ENCODE measurements at places on chromosomes 13 and 19.
A peak's percentile ranks its signal among the peaks of the same experiment; 100 is the strongest.

GRCh38 chr19:8333767-8334457 is 9.2 kb downstream of the KANK3 start:
- no peak for DNase-seq

DNA sequence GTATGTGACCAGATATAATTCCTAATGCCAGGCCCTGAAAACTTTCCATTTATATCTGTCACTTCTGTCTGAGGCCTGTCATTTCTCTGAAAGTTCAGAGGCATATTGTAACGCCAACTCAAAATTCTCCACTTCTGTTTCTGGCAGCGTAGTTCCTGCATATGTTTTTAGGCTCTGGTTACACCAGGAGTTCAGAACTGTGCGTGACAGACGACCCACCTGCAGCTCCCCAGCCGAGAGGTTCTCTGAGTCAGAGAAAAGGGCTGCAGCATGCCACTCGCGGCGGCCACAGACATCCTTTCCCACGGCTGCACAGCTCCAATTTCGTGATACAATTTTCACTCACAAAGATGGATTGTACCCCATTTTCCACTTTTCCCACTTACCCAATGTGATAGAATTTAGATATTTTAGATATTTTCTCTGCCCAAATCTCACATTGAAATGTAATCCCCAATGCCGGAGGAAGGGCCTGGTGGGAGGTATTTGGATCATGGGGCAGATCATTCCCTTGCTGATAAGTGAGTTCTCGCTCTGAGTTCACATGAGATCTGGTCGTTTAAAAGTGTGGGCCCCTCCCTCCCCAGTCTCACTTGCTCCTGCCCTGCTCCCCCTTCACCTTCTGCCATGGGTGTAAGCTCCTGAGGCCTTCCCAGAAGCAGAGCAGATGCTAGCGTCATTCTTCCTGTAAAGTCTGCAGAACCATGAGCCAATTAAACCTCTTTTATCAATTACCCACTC is 308.1 kb downstream of the LIG4 start:
- no peak for DNase-seq

- no peak for DNase-seq
Measured at GRCh38 chr13:35720290-35720689, 243.8 kb upstream of the MAB21L1 start.

- DNase-seq = no peak
Measured at GRCh38 chr13:40207001-40207478, 459.4 kb downstream of the FOXO1 start.

DNA sequence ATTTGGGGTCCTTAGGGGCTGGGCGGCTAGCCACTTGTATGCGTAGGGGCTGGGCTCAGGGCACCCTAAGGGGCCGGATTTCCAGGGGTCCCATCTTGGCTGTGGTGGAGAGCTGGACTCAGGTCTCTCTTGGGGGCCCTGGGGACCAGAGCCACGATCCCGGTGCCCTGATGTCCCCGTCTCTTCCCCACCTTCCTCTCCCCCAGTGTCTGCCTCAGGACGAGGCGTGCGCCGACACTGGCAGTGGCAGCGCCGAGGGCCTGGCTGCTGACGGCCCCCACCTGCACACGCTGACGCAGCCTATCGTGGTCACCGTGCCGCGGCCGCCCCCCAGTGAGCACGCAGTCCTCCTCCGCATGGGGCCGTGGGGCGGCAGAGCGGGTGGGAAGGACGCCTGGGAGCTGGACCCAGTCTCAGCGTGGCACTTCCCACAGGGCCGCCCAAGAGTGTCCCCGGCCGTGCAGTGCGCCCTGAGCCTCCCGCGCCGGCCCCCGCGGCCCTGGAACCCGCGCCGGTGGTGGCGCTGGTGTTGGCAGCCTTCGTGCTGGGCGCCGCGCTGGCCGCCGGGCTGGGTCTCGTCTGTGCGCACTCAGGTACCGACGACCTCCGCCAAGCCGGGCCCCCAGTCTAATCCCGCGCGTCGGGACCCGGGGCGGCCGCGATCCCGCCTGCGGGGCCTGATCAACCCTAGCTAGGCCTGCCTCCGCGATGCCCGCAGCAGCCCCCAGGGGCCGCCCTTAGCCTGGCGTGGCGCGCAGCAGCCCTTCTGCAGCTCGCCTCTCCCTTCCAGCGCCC is 2.7 kb upstream of the SNAPC2 start:
- DNase-seq = peak; percentile 55

- no peak for DNase-seq
Measured at GRCh38 chr13:26624572-26624971, 67.1 kb downstream of the WASF3 start.

DNA sequence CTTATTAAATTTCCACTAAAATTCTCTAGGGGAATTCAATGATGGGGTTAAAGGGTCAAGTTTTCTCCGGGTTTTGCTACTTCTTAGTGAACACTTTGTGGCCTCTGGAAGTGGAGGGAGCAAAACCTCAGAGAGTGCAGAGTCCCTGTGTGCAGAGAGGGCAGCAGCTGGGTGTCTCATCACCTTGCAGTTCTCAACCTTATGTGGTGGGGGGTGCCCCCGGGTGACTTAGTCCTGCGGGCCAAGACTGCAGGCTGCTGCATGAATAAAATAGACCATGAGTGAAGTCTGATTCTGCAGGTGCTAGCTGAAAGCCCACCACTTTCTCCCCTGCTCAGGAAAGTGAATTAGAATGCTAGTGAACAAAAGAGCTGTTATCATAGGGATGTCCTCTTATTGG is 191.6 kb downstream of the DLEU7 start:
- DNase-seq = no peak

- DNase-seq = no peak
Measured at GRCh38 chr13:71374471-71375049, 492.4 kb downstream of the DACH1 start.

DNA sequence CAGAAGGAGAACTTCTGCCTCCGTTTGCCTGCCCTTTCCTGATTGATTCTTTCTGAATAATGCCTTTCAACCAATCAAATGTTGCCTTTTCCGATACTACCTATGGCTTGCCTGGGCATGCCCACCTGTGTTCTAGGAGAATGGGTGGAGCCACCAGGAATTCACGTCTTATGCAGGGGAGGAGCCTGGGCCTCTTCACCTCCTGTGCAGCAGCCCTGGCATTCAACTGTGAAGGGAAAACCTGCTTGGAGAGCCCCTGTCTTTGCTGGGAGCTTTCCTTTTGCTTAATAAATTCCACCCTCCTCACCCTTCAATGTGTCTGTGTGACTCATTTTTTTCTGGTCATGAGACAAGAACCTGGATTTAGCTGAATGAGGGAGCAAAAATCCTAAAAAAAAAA is 730.7 kb downstream of the UQCRFS1 start:
- no peak for DNase-seq

- no peak for DNase-seq
Measured at GRCh38 chr13:113157929-113158747, at the start of gene PROZ. Gene PROZ, plus strand, starts transcription at chr13:113158648. Its CDS starts 13 bp downstream, at chr13:113158661.

GRCh38 chr19:33280351-33280921 is 21.9 kb downstream of the CEBPA start:
- peak; percentile 50 for DNase-seq

- DNase-seq = no peak
Measured at GRCh38 chr13:38879278-38879677, 111.4 kb downstream of the STOML3 start.

GRCh38 chr19:2867025-2867991 is at the start of gene ZNF556:
Gene ZNF556, plus strand, starts transcription at chr19:2867335. Its CDS starts 87 bp downstream, at chr19:2867422.
- no peak for DNase-seq

DNA sequence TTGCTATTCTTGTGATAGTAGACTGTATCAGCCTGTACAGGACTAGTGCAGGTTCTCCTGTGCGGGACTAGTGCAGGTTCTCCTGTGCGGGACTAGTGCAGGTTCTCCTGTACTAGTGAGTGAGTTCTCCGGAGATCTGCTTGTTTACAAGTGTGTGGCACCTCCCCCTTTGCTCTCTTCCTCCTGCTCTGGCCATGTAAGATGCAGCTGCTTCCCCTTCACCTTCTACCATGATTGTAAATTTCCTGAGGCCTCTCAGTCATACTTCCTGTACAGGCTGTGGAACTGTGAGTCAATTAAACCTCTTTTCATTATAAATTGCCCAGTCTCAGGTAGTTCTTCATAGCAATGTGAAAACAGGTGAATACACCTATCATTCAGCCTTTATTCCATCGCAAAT is 289.6 kb downstream of the TEX29 start:
- no peak for DNase-seq

DNA sequence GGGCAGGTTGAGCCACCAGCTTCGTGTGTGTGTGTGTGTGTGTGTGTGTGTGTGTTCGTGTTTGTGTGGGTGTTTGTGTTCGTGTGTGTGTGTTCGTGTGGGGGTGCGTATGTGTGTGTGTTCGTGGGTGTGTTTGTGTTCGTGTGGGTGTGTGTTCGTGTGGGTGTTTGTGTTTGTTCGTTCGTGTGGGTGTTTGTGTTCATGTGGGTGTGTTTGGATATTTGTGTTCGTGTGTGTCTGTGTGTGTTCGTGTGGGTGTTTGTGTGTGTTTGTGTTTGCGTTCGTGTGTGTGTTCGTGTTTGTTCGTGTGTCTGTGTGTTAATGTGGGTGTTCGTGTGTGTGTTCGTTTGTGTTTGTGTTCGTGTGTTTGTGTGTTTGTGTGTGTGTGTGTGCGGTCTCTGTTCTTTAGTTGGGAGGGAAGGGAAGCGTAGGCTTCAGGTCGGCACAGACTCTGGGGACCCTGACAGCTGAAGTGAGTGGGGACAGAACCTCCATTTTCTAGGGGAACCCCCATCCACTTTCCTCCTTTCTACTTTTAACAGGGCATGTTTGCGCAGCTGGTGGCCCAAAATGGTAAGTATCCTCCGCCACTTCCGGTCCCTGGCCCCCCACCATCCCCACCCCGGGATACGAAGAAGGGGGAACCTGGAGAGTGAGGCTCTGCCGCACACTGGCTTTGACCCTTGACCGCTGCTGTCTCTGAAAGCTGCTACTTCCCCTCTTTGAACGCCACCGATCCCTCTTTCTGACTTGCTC is 1.6 kb downstream of the TNFSF9 start:
- DNase-seq = no peak

DNA sequence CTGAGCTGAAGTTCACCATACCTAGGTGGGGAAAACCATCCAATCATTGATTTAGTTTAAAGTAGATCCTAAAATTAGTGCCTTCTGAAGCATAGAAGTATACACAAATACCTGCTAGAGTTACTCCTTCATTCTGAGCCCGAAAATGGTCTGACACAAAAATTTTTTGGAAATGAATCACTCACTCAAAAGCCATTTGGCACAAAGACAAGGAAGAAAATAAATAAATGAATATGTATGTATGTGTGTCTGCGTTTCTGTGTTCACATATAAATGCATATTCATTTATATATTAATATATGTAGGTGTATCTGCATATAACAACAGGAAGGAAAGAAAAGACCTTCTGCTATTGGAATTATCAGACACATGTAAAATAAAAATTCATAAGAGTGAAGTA is 614.4 kb upstream of the PCDH9 start:
- no peak for DNase-seq

DNA sequence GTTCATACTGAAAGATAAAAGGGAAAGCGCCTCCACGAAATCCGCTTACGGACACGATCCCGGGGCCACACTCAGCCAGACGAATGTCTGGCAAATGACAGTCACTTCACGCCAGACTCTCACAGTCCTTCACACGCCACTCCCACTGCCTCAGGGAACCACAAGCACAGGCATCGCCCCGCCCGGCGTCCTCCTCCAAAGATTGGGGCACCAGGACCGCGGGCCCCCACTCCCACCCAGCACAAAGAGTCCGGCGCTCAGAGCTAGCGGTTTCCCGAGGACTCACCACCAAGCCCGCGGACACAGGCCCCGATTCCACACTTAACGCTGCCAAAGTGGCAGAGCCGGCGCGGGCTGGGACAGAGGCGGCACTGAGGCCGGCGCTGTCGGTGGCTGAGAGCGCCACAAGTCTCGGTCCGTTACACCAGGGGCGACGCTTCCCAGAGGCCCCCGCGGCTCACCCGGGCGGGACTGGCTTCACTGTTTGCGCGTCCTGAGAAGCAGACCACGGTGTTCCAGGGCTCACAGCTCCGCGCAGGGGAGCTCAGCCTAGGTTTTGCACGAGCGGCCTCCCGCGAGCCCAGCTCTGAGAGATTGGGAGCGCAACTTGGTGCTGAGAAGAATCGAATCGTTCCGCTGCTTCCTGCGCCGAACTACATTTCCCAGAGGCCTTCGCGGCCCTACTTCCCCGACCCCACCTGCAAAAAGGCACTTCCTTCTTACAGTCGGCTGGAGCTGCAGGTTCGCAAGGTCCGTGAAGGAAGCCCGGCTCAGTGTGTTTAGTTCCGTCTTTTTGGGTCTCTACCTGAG is at the start of gene ZNF569:
Gene ZNF569, minus strand, starts transcription at position 647 of the 810 bp plus-strand sequence. CDS start 22,523 bp downstream, outside the sequence.
- DNase-seq = peak; percentile 95

- no peak for DNase-seq
Measured at GRCh38 chr13:52707375-52707774, 32.2 kb downstream of the CNMD start.

DNA sequence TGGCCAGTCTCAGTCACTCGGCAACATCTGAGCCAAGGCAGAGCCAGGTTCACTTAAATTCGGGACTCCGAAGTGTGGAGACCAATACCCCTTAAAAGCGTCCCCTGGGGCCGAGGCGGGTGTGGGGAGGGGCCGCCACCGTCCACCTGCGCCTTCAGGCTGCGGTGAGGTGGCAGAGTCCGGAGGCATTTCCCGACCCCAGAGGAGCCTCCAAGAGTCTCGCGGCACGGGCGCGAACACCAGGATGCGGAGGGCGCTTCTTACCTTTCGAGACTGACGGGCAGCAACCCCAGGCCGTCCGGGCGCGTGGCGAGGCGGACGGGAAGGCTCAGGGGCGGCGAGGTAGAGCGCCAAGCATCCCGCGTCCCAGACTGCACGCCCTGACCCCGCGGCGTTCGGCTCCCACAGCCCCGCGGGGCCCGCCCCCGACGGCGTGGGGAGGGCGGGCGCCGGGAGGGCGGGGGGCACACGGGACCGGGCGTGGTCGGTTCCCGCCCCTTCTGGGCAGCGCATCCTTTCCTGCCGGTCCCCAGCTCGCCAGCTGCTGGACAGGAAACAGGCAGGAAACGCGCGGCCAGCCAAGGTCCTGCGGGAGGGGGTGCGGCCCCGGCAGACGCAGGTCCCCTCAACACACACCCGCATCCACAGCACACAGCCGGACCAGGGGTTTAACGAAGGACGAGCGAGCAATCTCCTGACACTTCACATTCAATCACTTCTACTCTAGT is at the start of gene THSD1:
Gene THSD1, minus strand, starts transcription at position 406 of the 728 bp plus-strand sequence. CDS start 3,572 bp downstream, outside the sequence.
- no peak for DNase-seq

GRCh38 chr19:1987197-1988187 is 28.0 kb downstream of the BTBD2 start:
- no peak for DNase-seq

DNA sequence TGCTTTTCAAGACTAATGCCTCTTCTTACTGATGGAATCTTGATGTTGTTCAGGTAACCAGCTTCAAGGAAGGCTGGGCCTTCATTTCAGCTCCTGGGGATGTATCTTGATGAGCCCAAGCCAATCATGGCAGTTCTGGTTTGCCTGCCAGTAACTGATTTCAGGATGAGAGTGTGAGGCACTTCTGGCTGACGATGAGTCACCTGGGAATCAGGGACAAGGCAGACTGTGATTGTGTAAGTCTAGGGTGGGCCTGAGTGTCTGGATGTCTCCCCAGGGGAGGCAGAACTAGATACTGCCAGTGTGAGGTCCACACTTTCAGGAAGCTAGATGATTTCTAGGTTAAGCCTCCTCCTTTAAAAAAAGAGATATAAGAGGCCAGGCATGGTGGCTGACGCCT is 77.3 kb upstream of the KL start:
- DNase-seq = no peak
